Epithelial cell of proximal tubule (primary cell): ENCODE measurements at places on chromosomes 13 and 19.

GRCh38 chr13:35812736-35813135, 318.4 kb downstream of the DCLK1 start:
- no peak for DNase-seq

- DNase-seq = no peak
Observed at GRCh38 chr13:37457612-37458011, 141.0 kb downstream of the POSTN start.

DNA sequence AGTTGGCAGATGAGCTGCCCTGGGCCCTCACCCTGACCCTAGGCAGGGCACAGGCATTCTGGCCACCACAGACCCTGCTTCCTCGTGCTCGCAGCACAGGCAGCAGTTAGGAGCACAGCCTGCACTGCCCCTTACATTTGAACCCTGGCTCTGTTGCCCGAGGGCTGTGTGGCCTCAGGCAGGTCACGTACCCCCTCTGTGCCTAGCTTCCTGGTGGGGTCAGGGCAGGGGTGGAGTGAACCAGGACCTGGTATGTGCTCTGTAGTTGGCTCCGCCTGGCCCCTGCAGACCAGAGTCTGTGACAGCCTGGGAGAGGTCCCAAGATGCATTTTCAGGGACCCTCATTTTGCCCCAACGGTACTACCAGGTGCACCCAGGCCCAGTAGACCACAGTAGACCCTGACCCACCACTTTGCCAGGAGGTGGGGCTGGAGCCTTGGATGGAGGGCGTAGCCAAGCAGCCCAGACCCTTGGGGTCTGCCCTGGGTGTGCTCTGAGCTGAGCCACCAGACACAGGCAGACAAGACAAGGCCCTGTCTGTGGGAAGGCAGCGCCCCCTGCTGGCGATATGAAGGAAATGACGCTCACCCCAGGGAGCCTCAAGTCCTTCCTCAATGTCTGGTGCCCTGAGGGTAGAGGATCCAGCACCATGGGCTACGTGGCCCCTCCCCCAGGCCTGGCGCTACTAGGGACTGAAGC, 9.1 kb downstream of the LYL1 start:
- DNase-seq = no peak

DNA sequence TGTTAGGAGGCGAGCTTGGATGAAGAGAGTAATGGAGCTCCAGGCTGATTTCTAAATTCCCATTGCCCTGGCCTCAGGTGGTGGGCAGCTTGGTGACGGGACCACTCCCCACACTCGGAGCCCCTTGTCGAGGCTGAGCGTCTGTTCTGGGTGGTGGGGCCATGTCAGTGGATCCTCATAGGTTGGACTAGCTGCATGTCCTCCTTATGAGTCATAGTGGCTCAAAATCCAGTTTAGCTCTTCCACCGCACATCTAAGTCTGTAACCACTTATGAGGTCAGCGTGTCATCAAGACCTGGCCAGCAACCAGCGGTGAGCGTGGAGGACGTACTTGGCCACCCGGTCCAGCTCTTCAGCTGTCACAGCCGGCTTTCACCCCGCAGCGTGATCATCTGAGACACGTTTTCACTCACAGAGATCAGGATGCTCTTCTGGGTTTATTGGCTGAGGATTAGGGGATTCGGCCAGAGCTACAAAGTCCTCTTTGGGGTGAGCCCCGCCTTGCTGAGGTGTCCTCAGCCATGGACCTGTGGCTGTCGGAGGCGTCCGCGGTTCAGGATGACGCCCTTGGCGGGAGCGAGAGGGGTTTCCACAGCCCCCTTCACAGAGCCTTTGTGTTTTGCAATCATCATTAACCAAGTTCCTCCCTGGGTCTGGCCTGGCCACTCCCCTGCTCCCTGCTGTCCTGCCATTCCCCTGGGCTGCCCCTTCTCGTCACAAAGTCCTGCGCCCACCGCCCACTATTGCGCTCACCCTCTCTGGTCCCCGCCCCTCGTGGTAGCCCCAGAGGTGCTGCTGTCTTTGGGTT, 41.9 kb downstream of the ADPRHL1 start:
- peak; percentile 25 for DNase-seq

- no peak for DNase-seq
Observed at GRCh38 chr13:83333614-83334388, 548.5 kb downstream of the SLITRK1 start.

DNA sequence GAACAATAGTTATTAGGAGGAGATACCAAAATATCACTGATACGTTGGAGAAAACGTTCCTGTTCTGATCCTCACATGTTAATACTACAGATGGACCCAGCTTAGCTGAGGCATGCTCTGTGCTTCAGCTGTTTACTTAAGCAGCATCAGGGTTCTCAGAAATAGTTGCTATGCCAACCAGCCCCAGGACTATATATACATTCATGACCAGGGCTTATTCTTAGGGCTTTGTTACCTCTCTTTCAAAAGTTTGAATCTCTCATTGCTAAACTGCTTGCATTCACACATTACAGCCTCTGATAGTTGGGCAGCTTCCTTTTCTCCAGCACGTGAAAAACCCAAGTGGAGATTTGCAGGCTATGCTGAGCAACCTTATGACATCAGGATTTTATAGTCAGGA, 800.4 kb downstream of the DIAPH3 start:
- no peak for DNase-seq

DNA sequence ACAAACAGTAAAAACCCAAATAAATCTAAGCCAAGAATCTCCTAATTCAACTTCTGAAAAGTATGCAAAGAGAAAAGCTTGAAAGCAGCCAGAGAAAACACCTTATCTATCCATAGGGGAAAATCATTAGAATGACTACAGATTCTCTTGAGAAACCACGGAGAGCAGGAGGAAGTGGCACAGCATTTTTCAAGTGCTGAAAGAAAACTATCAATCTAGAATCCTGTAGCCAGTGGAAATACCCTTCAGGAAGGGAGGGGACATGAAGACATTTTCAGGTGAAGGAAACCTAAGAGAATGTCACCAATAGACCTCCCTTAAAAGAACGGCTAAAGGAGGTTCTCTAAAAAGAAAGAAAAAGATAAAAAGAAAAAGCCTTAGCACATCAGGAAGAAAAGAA, 66.2 kb upstream of the XPO4 start:
- no peak for DNase-seq

DNA sequence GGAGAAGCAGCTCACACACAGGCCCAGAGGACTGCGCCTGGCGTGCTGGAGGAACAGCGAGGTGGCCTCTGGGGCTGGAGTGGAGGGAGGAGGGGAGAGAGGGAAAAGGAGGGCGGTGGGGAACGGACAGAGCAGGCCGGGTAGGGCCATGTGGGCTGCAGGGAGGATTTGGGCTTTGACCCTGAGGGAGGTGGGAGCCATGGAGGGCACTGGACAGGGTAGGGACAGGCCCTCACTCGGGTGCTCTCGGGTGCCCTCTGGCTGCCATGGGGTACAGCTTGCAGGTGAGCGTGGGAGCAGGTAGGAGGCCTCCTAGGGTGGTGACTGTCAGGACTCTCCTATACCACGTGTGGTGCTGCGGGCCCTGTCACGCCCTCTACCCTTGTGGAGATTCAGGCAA, 22.8 kb downstream of the PLIN4 start:
- no peak for DNase-seq
